Prostate gland (tissue), 2 donors: ENCODE measurements at places on chromosomes 3 and 15. TPM values are rescaled to one million over a fixed set of nuclear protein-coding genes. Genes with fewer than 3 reads are reported as not detected.

GRCh38 chr3:194876403-194877095 is 190.9 kb downstream of the FAM43A start:
- H3K4me1 ChIP-seq: peaks cover 37% of the 10 kb centered on the region
- no peak overlapping the region for H3K4me3 ChIP-seq
- H3K27ac ChIP-seq: no peak overlapping the region
- H3K27me3 ChIP-seq: no peaks in the 10 kb centered on the region

DNA sequence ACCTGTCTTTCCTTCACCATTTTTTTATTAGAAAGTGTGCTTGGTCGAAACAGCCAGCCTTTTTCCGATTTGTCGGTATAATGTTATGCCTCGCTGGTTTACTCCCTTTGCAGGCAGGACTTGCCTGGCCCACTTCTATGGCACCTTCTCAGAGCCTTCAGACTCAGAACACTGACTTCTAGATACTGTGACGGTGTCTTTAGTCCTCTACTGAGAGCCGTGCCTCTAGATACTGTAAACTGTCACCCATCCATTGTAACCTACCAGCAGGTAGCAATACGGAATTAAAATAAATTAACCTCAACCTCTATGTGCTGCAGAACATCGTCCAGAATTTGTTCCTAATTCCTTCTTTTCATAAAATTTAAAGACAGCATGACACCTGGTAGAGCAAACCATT is 247.7 kb upstream of the TTC14 start:
- no peaks in the 10 kb centered on the region for H3K4me1 ChIP-seq
- H3K27ac ChIP-seq: no peak overlapping the region
- H3K36me3 ChIP-seq: no peaks in the 10 kb centered on the region
- DNase-seq: no peak

DNA sequence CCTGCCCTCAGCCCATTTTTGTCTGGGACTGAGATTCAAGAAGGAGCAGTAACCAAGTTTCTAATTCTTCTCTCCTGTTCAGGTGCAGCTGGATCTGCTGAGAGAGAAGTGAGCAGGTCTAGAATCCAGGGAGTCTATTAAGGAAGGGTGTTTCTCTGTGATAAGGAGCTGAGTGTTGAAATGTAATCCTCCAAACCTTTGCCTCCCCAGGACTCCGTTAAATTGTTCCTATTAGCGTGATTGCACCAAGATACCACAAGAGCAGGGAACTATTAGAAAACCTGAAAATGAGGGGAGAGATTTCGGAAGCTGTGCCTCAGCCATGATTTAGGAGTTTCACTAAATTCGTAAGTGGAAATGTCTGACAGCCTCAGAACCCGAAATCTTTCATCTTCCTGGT is 192.6 kb downstream of the EBLN2 start:
- H3K27ac ChIP-seq: no peak overlapping the region
- H3K4me1 ChIP-seq: no peaks in the 10 kb centered on the region
- no peaks in the 10 kb centered on the region for H3K36me3 ChIP-seq
- no peak overlapping the region for H3K4me3 ChIP-seq
- H3K27me3 ChIP-seq: no peaks in the 10 kb centered on the region

DNA sequence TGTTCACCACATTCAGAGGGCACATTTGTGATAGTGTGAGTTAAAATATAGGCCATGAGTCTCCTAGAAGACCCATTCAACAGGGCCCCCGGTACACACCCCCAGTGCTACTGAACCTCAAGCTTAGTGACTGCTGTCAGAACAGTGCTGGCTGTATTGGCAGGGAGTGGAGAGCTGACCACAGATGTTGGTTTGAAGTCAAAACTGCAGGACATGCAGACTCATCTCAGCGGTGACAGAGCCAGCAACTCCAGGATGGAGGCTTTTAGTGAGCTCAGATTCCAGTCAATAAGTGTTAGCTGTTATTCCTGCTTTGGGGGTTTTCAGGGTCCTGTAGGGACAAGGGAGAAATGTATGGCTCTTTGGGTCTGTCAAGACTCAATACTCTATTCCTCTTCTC is 29.1 kb downstream of the PRR20G start:
- H3K36me3 ChIP-seq: no peaks in the 10 kb centered on the region
- no peaks in the 10 kb centered on the region for H3K27me3 ChIP-seq
- H3K27ac ChIP-seq: no peak overlapping the region
- no peak for DNase-seq

AMOTL2 gene
- 86.1 TPM for total RNA-seq

ZMYND10 gene
- total RNA-seq: 41.9 TPM

GABRR3 gene
- total RNA-seq: not detected

DPPA2 gene
- 2.1 TPM for total RNA-seq

PPARG gene
- total RNA-seq: 12.9 TPM

ATOSA gene
- total RNA-seq: 44.3 TPM

SPSB4 gene
- total RNA-seq: 1.0 TPM
